IMR-90 (cell line): ENCODE measurements at places on chromosomes 1 and 21. TPM values are rescaled to one million over a fixed set of nuclear protein-coding genes. Genes with fewer than 3 reads are reported as not detected.

GJA4 gene
- total RNA-seq = not detected in 2 replicates

MCOLN2 gene
- total RNA-seq = 0.54 and 1.1 TPM in 2 replicates

C1QC gene
- not detected in 2 replicates for total RNA-seq

GRCh38 chr21:39845571-39846130 is 21.6 kb upstream of the PCP4 start:
- no peak for DNase-seq

DNA sequence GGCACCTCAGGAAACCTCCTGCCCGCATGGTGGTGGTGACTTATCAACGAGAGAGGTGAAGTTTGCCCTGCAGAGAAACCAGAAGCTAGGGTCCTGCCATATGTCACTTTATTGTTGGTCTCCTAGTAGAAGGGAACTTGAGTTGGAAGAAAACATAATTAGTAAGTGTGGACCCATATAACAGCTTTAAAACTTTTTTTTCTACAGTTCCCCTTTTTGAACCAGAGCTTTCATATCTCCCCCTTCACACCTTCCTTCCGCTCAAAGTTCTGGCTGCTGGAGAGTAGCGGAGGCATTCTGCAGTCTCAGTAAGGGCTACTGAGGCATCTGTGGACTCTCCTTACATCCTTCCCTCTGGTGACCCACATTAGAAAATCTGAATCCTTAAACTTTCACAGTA is 48.9 kb downstream of the PHC2 start:
- DNase-seq = no peak

DNA sequence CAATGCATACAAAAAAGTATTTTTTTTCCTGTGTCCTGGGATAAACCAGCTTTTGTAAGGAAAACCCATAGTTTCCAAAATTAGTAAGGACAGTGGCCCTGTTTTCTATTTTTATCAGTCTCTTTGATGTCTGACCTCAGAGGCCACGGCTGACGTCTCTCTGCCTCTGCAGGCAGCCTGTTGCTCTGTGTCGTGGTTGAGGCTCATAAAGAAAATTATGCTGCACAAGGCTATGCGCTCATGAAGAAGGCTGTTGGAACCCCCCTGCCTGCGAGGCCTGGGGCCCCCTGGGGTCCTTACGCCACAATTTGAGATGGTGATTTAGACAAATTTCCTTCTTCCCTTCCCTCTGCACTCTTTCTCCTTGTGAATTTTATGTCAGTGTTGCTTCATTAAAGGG is 48.9 kb downstream of the AGPAT3 start:
- DNase-seq = peak; percentile 64

DNA sequence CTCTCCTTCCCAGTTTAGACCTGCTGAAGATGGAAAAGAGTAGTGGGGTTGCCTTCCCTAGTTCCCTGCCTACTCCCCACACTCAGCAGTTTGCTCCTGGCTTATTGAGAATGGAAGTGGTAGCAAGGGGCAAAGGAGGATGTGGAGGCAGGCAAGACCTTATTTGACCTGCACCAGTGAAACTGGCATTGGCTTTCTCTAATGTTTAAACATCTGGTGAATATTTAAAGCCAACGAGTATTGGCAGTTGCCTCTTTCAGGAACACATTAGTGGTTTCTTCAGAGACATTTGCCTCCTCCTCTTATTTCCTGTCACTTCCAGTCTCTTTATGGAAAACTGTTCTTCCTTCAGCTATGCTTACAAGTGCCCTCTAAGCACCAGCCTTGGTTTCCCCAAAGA is 62.4 kb upstream of the VAV3 start:
- no peak for DNase-seq

DNA sequence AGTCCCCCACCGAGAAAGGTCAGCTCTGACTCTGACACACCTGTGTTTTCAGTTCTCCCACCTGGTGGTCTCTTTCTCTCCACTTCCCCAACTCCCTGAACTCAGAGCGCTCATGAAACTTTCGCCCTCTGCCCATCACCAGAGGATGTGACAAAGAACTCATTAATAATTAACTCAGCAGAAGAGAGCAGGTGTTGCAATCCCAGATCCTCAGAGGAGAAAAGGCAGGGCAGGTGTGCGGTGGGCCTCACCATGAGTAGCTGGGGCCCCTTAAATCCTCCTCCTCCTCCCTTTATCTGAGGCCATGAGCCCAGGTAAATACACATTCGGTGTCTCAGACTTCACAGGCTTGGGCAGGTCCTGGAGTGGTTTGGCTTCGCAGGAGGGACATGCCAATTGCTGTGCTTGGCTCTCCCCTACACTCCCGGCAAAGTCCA is 1.7 kb upstream of the LAMB3 start:
- DNase-seq = no peak

DNA sequence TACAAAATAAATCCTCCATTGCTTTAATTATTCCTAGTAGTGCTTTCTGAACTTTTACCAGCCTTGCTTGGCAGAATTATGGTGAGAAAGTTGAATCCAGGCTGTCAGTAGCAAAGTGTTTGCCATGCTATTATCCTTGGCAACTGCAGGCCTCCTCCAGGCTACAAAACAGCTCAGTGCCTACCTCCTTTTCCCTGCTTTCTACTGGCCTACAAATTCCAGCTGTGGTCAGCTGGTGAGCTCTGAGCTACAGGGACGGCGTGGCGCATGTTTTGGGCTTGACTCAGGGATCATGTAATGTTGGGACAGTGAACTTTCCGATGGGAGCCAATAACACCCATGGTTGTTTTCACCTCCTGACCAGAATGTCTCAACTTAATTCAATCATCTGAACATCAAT is 456.1 kb upstream of the ADAMTS5 start:
- peak; percentile 95 for DNase-seq

GRCh38 chr1:223180731-223181321 is 37.8 kb upstream of the TLR5 start:
- no peak for DNase-seq

DNA sequence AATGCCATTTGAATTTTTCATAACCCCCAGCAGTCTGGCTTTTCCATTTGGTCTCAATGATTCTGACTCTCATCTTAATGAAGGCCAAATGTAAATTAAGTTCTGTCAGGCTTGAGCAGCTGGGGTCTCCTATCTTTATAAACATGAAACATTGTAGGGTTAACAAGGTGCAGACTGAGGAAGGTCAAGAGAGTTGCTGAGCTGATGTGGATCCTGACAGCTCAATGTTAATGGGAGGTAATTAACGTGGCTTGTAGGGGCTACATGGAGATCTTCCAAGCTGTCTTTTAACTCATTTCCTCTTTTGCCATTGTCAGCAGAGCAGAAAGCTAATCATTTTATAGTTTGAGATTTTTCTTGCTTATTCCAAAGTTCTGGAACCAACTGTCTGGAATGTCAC is 55.2 kb downstream of the FGGY start:
- DNase-seq = no peak
